ENCODE measurements at places on chromosomes 11 and 22.

GRCh38 chr11:127651888-127652221 is 651.3 kb upstream of the KIRREL3 start:
- DNase-seq: no peak

DNA sequence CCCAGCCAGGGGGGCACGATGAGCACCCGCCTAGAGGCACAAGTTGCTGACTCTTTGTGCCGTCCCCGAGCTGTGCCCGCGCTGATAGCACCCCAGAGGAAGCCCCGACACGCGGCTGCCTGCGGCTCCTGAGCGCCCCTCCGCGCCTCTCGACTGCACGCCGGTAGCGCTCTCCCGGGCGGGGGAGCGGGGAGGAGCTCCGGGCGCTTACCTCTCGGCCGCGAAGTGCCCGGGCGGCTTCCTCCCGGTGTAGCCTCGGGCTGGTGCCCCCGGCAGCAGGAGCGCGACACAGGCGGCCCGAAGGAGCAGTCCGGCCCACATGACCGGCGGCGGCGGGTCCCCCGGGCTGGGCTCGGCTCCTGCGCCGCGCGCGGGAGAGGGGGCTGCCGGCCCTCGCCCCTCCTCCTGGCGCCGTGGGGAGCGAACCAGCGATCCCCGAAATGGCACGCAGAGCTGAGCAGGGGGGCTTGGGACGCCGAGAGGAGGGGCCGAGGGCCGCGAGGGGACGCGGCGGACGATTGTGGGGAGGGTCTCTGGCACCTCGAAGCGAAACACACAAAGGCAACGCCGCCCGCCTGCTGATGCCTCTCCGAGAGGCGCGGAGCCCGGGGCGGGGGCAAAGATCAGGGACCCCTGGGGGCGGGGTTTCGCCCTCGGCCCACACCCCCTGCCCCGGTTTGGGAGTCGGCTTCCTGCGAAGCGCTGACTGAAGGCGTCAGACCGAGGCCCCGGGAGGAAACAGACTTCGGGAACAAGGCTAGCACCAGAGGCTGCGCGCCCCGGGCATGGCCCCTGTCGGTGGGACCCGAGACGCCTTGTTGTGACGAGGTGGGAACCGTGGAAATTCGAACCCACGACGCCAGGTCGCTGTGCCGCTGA is at the start of gene VWCE:
VWCE (minus strand) TSS at position 600 of the 879 bp plus-strand sequence; CDS start at position 321, 279 bp downstream.
- peak; percentile 85 for DNase-seq

DNA sequence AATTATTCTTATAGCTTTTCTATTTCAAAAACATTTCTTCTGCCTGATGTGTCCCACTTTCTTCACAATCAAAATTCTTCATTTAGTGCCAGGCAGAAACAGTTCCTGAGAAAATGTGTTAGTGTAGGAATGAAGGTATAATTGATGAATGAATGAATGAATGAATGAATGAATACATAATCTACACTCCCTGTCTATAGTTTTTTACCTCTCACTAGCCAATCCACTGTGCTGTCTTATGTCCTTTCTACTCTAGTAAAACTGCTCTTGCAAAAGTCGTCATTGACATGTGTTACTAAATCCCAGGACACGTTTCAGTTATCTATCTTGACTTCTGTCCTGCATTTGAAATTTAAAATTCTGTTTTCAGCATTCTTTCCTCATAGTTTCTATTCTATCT is 42.9 kb downstream of the CHORDC1 start:
- no peak for DNase-seq

DNA sequence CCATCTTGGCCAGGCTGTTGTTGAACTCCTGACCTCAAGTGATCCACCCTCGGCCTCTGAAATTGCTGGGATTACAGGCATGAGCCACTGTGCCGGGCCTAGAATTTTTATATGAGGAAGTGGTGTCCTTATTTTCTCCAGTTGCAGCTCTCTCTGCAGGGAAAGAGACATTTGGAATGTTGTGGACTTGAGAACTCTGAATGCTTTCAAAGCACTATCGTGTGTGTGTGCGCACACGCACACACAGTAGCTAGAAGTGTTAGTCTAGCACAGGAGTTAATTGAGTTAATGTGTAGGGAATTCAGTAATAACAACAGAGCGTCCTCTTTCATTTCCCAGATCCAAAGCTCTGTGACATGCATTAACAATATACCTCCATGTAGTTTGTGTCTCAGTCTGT is 164.0 kb upstream of the RASSF10 start:
- DNase-seq: no peak

- peak; percentile 63 for DNase-seq
Observed at GRCh38 chr11:112881461-112881860, 79.8 kb upstream of the NCAM1 start.

- no peak for DNase-seq
Observed at GRCh38 chr11:22130462-22131053, 62.3 kb upstream of the ANO5 start.

- no peak for DNase-seq
Observed at GRCh38 chr11:119147604-119148333, 1.1 kb upstream of the ABCG4 start.

DNA sequence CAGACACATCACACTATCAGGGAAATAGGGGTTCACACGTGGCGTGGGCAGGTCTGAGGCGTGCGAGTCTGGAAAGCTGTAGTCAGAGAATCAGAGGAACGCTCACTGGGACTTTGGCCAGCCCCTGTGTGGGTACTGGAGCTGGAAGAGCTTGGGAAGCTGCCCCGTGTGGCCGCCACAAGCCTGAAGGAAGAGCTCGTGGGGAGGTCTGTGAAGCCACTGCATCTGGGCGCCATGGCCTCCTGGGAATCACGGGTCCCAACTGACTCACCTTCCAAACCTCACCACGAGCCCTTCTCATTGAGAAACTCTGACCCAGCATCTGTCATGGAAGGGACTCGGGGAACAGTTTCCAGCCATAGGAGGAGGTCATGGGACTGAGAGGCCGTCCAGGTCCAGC is 5.9 kb upstream of the MRGPRF start:
- DNase-seq: no peak

- DNase-seq: no peak
Observed at GRCh38 chr22:44163536-44163935, 17.2 kb upstream of the PARVG start.
